ENCODE measurements at places on chromosomes 2 and 18. TPM values are rescaled to one million over a fixed set of nuclear protein-coding genes. Genes with fewer than 3 reads are reported as not detected.

Gene BUB1
- 15.6 TPM for total RNA-seq

Gene B4GALT6
- total RNA-seq: 15.2 TPM

Gene NRBP1
- total RNA-seq: 92.1 TPM

Gene CCDC85A
- 12.1 TPM for total RNA-seq

Gene SLC19A3
- 2.8 TPM for total RNA-seq

Gene TXNDC2
- 0.17 TPM for total RNA-seq

Gene NCKAP1
- total RNA-seq: 139 TPM

Gene ZNF24
- 103 TPM for total RNA-seq

Gene GPR45
- 0.99 TPM for total RNA-seq

Gene HAAO
- 12.7 TPM for total RNA-seq

Gene C2orf68
- total RNA-seq: 40.4 TPM
